ENCODE measurements at places on chromosomes 3 and 15.

DNA sequence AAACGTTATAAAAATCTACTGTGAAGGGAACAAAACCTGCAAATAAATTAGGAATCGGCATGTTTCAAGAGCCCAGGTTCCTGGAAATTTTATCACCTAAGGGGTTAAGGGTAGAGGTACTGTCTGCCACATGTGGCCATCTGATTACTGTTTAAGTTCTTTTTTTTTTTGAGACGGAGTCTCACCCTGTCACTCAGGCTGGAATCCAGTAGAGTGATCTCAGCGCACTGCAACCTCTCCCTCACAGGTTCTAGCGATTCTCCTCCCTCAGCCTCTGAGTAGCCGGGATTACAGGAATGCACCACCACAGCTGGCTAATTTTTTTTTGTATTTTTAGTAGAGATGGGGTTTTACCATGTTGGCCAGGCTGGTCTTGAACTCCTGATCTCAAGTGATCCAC lies 35.8 kb downstream of the UQCC5 start:
- no peak for DNase-seq

DNA sequence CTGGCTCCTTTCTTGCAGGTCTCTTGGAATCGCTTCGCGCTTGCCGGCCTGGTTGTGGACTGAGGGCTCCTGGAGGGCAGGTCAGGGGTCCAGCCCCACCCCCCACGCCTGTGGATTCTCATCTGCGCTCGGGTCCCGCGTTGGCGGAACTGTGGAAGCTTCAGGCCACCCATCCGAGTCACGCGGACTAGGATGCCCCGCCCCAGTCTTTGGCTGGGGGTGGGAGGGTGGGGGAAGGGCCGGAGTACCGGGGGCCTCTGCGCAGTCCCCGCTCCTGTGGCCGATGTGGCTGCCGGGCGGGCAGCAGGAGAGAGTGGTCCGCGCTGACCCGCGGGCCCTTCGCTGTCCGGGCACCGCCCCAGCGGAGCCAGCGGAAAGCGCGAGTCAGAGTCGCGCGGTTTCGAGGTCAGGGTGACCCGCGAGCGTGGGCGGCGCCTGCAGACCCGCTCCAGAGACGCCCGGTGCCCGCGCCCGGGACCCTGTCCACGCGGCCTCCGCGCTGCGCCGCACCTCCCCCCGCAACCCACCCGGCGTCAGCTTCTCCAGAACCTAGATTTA lies 114.2 kb downstream of the KLF13 start:
- no peak for DNase-seq

DNA sequence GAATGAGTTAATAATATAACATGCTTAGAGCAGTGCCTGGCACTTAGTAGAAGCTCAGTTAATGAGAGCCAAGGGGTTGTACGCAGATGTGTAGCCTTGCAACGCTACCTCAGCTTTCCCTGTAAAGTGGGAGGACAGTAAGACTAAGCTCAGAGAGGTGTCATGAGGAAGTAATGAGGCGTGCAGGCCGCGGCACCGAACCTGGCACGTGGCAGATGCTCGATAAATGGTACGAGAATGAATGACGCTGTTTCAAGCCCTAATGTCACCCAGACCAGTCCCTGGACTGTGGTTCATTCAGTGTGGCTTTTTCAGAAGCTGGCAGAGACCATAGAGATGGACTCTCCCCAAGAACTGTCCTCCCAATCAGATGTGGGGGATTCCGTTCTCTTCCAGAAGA lies 21.2 kb downstream of the GRIP2 start:
- DNase-seq, result no peak

- DNase-seq, result no peak
These were observed 366.7 kb downstream of the SHQ1 start for GRCh38 chr3:72481542-72481941.

- no peak for DNase-seq
These were observed 365.8 kb upstream of the MCTP2 start for GRCh38 chr15:93865586-93865985.

DNA sequence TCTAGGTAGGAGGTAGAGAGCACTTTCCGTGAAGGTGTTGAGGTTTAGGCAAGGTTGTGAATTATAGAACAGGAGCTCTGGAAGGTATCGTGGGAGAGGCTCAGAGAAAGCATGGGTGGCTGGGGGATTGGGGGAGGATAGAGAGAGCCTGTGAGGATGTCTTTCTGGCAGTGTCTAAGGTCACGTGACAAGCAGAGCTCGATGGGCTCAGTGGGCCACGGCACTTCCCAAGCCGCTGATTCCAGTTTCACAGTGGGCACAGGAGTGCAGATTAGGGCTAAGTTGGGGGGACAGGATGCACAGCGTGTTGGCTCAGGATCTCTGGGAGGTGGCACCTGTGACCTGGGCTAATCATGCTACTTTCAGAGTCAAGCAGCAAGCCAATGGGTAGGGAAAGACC lies 52.0 kb downstream of the CEMIP start:
- no peak for DNase-seq

DNA sequence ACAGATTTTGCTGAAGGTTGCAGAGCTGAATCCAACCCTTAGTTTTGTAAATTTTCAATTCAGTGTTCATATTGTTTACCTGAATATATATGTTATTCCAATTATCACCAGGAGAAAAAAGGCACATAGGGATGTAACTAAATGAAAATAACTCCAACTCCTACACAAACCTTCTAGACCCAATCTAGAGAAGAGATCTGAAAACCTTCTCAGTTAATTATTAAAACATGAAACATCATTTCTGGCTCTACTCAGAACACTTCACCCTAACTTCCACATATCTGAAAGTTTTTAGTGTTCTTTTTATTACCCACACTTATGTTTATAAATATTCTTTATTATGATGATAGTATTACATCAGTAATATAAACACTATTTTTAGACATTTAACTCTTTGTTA lies 76.6 kb downstream of the LRRFIP2 start:
- DNase-seq, result no peak

DNA sequence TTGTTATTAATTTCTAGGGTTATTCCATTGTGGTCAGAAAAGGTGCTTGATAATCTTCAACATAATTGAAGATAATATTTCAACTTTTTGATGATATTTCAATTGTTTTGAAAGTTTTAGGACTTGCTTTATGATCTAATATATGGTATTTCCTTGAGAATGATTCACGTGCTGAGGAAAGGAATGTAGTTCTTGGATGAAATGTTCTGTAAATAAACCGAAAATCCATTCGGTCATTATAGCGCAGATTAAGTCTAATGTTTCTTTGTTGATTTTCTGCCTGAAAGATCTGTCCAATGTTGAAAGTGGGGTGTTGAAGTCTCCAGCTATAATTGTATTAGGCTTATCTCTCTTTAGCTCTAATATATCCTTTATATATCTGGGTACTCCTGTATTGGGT lies 617.5 kb upstream of the NECTIN3 start:
- no peak for DNase-seq

- no peak for DNase-seq
These were observed 25.6 kb upstream of the FAM174B start for GRCh38 chr15:92681141-92681631.

DNA sequence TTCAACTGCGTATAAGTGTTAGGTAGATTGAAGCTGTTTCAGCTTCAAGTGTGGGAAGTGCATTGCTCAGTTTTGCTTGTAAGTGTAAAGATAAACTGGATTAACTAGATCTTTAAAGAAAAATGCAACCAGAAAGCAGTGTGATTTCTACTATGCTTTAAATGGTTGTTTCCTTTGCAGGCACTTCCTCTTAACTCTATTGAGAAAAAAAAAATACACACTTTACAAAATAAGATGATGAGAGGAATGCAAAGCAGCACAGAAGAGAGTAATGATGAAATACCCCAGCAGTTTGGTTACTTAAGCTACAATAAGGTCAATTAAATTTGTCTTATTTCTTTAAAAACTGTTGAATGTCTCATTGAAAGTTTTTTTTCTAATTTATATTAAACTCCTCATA lies 40.8 kb downstream of the DPH6 start:
- DNase-seq, result no peak

DNA sequence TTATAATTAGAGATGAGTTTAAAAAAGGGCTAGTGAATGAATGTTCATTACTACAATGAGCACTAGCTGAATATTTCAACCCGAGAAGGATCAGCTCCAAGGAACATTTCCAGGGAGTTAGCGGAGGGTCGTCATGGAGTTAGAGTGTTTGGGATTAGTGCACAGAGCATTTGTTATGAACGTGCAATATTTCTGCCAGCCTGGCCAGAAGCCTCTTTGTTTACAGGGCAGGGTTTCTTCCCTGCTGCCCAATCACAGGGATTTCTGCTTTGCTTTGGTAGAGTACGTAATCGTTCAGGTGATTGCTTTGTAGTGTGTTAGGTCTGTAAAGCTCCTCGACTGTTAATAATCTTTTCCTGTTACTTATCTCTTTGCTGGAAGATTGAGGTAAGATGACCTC lies 5.9 kb downstream of the CGNL1 start:
- no peak for DNase-seq

GRCh38 chr3:194675680-194676079 lies 3.7 kb upstream of the LSG1 start:
- no peak for DNase-seq

DNA sequence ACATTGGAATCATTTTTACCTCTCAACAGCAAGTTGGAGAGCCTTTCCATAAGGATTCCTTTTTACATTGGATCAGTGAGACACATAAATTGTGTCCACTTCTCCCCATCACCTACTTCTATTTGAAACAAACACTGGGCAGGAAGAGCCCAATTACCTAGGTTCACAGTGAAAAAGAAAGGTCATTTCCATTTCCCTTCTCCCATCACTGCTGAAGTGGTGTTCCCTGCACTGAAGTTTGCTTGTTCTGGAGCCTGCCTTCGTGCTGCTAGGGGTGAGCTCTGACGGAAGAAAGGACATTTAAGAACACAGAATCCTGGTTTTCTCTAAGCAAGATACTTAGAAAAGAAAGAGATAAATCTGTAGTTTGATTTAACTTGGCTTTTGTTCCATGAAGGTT lies 123.8 kb upstream of the ZBTB20 start:
- DNase-seq, result no peak

DNA sequence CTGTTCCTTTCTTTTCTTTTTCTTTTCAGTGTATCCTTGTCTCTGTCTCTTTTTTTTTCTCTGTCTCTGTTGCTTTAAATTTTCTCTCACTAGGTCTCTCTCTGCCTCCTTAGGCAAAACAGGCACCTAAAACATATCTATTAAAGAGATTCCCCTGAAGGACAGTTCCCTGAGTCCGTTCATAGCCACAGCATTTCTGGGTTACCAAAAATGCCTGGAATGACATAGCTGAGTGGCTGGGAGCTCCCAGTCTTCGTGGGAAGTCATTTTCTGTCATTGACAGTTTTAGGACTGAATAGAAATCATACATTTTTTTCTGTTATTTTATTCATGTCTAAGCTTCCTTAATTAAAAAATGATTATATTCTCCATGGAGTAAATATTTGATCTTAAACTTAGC lies 323.8 kb upstream of the AZI2 start:
- DNase-seq, result no peak

- DNase-seq, result no peak
These were observed 12.2 kb downstream of the NEK10 start for GRCh38 chr3:27356976-27357375.

DNA sequence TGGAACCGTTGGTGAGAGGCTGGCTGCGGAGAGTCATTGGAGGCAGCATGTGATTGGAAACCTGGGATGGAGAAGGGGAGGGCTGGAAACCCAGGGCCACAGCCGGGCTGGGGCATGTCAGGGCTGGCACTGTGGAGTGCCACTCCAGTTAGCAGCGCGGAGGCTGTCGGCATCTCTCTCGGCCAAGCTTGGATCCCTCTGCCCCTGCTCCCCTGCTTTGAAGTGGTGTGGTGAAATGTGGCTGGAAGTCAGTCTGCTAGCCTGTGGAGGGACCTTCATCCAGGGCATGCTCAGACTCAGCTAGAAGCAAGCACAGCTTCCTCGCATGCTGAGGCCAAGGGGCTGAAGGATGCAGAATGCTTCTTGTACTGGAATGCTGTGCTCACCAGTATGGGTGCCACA lies 13.5 kb downstream of the SLCO3A1 start:
- no peak for DNase-seq

DNA sequence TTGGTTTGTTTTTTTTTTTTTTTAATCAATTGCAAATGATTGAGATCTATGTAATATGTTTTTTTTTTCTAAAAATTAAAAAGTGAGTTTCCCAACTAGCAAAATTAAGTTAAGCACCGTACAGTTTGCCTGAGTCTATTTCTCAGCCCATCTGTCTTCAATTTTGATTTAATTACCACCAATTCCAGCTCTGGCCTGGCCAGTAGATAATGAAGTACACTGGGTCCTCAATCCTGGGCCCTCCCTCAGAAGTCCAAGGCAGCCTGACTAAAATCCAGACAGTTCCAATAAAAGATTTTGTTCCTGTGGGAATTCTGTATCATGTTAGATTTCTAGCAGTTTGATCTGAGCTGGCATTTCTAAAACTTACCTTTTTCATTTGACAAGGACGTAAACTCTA lies 887.2 kb downstream of the NAALADL2 start:
- no peak for DNase-seq

DNA sequence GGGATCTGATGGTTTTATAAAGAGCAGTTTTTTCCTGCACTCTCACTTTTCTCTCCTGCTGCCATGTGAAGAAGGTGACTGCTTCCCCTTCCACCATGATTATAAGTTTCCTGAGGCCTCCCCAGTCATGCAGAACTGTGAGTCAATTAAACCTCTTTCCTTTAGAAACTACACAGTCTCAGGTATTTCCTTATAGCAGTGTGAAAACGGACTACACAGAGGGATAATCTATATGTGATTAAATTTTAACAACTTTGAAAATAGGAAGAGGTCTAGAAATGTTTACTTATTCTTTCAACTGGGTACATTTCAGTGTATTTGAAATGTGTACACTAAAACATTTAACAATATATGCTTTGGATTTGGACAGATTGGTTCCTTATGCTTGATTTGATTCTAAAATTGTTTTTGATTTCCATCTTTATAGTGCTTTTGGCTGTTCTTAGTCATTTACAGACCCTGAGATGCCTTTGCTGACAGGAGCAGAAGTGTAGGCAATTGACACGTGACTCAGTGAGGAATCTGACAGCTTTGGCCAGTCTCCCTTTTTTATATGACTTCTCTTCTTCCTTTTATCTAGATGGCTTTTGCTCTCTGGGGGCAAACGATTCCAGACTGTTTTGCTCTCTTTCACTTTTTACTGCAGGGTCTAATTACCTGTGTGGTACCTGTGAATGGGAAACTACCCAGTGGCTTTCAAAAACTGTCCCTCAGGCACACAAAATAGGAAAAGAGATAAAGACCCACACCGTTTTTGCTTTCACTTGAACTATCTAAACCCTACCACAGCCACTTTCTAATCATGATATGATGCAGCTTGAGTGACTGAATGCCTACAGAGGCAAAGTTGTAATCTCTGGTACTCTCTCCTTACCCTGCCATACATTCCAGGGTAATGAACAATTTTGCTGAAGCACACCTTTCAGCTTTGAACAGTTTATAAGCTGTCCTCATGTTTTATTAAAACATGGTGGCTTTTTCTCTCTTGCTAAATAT lies 422.6 kb downstream of the ROBO1 start:
- DNase-seq, result no peak

GRCh38 chr3:52430416-52430810 lies 14.5 kb downstream of the SEMA3G start:
- no peak for DNase-seq
